WTC11 (cell line): ENCODE measurements at places on chromosomes 13 and 19.
A peak's percentile ranks its signal among the peaks of the same experiment; 100 is the strongest.

DNA sequence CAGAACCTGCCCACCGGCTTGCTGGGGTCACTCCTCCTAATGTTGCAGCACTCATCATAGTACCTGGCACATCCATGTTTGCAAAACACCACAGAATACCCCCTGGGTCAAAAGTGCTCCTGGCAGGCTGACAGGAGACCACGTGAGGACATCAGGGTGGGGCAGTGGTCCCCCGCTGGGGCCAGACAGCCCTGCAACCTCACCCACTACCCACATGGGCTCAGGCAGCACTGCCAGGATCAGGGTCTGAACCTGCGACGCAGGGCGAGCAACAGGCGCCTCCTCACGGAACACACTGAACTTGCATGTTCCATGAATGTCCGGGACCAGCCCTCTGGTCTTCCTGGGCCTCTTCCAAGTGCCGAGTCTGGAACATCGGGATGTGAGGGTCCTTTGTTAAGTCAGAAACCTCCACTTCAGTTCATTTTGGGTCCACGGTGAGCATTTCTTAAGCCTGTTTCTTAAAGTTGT lies 1.4 kb upstream of the SLC7A9 start:
- DNase-seq: no peak

DNA sequence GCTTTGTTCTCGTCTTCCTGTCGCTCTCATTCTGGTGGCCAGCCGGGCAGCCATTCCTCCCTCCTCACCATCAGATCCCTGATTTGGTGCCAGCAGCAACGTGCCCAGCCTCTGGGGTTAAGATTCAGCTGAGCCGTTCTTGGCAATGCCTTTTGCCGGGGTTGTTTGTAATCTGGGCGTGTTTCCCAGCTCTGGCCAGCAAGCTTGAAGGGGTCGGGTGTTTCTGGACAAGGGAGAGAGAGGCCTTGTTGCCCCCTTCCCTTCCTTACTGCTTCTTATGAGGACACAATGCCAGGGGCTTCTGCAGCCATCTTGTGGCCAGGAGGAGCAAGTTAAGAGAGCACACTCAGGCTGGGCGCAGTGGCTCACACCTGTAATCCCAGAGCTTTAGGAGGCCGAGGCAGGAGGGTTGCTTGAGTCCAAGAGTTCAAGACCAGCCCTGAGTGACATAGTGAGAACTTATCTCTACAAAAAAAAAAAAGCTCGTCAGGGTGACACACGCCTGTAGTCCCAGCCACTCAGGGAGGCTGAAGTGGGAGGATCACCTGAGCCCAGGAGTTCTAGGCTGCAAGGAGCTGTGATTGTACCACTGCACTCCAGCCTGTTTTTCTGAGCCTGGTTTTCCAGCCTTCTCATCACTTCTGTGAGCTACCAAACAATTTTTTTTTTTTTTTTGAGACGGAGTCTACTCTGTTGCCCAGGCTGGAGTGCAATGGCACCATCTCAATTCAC lies 10.7 kb upstream of the CRTC1 start:
- no peak for DNase-seq

- peak; percentile 9 for DNase-seq
Measured at GRCh38 chr13:76723551-76724232, 162.5 kb downstream of the KCTD12 start.

- no peak for DNase-seq
Measured at GRCh38 chr13:24887759-24888158, 123.8 kb downstream of the RNF17 start.

DNA sequence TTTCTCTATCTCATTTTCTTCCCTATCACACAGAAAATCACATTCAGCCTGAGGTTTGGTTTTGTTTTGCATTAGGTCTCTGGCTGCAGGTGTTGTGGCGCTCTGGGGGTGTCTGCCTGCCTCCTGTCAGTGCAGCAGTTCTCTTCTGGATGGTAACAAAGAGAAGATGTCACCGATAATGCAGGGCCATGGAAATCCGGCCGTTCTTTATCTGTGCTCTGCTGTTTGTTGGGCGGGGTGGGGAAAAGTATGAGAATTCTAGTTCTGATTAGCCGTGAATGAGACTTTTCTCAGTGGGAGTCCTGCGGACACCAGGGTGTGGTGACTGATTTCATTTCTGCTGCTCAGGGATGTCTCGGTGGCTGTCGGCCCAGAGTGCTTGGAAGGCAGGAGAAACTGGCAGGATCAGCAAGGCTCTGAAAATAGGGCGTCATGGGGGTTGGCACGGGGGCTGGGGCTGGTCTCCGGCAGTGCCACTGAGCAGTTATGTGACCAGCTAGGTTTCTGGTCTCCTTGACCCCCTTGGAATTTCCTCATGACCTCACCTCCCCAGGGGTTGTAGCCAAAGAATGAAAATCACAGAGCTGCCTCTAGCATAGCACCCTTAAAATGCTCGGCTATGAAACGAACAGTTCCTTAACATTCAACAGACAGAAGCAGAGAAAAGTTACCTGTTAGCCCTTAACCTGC lies 5.0 kb downstream of the RNF113B start:
- no peak for DNase-seq

- DNase-seq: no peak
Measured at GRCh38 chr19:12953138-12953798, 3.8 kb downstream of the GADD45GIP1 start.

- DNase-seq: no peak
Measured at GRCh38 chr13:73497430-73497829, 438.6 kb downstream of the KLF5 start.

GRCh38 chr13:52366291-52366690 lies 39.7 kb downstream of the THSD1 start:
- DNase-seq: no peak

- DNase-seq: no peak
Measured at GRCh38 chr13:72808917-72809500, 27.1 kb downstream of the PIBF1 start.

DNA sequence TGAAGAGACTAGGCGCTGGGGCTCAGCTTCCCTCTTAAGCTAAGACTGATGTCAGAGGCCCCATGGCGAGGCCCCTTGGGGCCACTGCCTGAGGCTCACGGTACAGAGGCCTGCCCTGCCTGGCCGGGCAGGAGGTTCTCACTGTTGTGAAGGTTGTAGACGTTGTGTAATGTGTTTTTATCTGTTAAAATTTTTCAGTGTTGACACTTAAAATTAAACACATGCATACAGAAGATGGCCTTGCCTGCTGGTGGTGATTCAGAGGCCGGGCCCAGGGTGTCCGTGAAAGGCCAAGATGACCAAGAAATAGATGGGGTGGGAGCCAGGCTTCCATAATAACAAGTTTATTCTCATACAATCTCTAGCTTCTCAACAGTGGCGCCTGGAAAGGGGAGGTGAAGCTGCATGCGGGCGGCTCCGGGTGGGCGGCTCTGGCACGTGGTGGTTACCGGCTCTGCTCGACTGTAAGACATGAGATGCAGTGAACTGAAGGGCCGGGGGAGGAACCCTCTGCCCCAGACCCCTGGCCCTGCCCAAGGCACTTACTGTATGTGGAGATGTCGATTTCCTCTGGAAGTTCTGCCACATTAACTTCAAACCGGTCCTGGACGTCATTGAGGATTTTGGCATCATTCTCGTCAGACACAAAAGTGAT lies 10.5 kb downstream of the DDX39A start:
- DNase-seq: no peak

- no peak for DNase-seq
Measured at GRCh38 chr19:5814123-5814851, 9.4 kb downstream of the NRTN start.

DNA sequence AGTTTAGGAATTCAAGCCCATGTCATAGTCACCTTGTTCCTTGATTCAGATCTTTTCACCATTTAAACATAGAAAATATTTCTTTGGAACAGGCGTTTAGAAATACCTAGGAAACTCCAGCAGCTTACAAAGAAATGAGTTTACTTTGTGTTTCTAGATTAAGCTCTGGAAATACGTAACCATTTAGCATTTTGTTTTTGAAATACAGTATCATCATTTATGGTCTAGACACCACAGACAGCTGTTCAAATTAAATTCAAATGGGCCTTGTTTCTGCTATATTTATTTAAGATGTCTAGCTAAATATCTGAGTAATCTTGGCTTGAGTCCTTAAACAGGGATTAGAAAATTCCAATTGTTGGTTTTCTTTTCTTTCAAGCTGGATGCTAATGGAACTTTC lies 228.5 kb downstream of the NDFIP2 start:
- DNase-seq: no peak

DNA sequence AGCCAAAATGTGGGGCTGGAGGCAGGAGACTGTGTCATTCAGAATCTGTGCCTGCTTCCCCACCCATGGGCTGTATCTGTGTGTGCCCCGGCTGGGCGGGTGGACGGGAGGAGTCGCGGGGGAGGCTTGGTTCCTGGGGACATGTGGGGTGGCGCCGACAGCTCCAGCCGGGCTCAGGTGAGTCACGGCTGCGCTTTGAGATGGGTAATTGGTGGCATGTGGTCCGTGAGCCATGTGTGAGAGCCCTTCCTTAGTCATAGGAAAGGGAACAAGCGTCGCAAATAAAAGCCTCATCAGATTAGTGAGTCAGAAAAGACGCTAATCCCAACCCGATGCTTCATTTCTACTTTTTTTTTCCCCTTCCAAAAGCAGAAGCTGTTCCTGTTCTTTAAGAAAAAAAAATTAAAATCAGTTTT lies 118.6 kb upstream of the ZNF536 start:
- no peak for DNase-seq

DNA sequence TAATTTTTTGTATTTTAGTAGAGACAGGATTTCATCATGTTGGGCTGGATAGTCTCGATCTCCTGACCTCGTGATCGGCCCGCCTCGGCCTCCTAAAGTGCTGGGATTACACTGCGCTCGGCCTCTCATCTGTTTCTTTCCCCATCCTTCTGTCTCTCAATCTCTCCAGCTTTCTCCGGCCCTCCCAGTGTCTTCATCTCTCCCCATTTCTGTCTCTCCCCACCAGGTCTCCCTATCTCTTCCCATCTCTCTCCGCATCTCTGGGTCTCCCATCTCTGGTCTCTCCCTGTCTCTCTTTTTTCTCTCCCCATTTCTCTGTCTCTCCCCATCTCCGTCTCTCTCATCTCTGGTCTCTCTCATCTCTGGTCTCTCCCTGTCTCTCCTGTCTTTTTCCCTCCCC lies 12.2 kb upstream of the NFIX start:
- DNase-seq: no peak

DNA sequence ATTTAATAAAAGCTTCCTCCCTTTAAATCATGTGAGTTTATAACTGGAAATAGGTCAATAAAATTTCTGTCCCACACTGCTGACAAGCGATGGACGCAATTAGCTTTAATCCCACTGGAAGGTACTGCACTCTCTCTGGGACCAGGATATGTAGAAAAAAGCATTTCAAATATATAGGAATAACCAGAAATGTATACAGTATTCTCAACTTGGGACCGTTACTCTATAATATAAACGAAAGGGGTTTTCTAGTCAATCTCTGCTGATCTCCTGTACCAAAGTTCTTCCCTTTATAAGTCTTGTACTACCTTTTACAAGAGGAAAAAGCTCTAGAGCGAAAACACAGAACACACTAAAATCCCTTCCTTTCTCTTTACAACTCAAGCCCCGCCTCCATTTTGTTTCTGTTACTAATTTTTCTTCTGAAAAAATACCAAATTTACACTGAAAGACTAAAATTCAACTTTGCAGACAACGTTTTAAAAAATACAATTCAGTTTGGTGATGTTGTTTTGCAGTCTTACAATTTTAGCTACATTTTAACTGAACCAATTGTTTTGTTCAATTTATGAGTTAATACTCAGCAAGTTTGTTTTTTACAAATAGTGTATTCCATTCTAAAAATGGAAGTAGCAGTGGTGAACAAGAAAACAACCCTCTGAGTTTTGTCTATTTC lies 1.7 kb upstream of the USPL1 start:
- DNase-seq: no peak

GRCh38 chr13:112353856-112354255 lies 22.3 kb upstream of the SPACA7 start:
- DNase-seq: no peak

DNA sequence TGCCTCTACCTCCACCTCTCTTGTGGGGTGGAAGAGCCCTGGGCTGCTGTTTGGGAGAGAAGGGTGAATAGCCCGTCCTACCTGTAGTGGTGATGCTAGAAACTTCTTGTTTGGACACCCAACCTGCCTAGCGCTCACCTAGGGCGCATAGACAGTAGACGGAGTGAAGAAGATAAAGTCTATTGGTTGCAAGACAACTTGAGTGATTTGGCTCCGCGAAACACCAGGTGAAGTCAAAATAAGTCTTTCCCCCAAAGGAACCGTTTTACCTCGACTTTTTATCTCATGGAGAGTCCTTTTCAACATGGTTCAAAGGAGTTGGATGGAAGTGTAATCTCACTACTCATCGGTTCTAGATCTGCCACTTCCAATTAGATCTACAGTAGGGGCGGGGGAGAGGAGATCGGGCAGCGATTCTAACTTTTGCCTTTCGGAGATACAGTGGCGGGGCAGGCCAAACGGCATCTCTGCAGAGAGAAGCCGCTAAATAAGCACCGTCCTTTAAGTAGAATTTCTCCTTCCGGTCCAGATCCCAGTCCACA lies 694 bp upstream of the ZIC5 start:
- DNase-seq: peak; percentile 25

GRCh38 chr13:97327086-97327485 lies 105.0 kb downstream of the MBNL2 start:
- no peak for DNase-seq

- DNase-seq: no peak
Measured at GRCh38 chr19:31100206-31100590, 249.0 kb downstream of the TSHZ3 start.

GRCh38 chr19:46967578-46968032 lies 52.0 kb upstream of the NPAS1 start:
- DNase-seq: no peak

GRCh38 chr13:113210833-113211232 lies 1.4 kb downstream of the CUL4A start:
- no peak for DNase-seq

DNA sequence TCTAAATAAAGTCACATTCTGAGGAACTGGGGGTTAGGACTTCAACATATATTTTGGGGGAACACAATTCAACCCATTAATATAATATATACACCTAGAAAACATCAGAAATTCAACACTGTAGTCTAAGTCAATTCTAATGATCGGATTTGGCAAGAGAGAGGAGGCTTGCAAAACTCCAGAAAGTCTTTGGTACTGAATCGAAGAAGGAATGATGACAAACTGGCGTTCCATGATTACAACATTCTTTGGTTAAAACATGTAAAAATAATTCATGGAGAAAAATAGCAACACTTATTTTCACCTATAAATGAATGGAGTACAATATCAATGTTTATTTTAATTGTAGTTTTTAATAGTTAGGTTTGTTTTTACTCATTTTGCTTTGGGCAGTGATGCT lies 62.4 kb downstream of the MBNL2 start:
- no peak for DNase-seq

GRCh38 chr13:66128692-66129269 lies 1101.4 kb downstream of the PCDH9 start:
- no peak for DNase-seq
